ENCODE measurements at places on chromosomes 6 and 20.

GRCh38 chr20:5212907-5213487 is 86.2 kb downstream of the CDS2 start:
- DNase-seq, result no peak

GRCh38 chr6:3455569-3456394 is 1.1 kb downstream of the SLC22A23 start:
- DNase-seq, result no peak

GRCh38 chr6:45163952-45164766 is 164.0 kb upstream of the RUNX2 start:
- DNase-seq, result peak; percentile 83

GRCh38 chr20:38805502-38805957 is at the start of gene PPP1R16B:
Gene PPP1R16B, plus strand, starts transcription at chr20:38805697. Its CDS starts 30,229 bp downstream, at chr20:38835926.
- no peak for DNase-seq

DNA sequence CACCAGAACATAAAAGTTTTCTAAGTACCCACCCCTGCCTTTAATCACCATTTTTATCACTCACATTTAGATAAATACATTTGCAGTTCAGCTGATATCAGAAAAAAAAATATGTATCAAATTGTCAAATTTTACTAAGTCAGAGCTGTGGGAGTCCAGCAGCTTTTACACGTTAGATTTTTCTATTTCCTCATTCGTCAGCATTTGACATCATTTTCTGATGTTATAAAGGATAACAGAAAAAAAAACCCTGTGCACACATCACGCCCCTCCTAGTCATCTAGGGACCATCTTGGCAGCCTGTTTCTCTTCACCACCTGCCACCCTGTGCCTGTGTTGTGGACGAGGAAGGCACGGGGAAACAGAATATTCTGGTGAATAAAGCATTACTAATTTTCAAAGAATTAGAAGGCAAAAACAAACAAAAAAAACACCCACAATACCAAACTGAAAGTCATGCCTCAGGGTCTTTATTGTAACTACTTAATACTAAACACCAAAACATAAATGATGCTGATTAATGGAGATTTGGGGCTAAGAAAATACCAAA is 12.4 kb downstream of the B4GALT5 start:
- no peak for DNase-seq

DNA sequence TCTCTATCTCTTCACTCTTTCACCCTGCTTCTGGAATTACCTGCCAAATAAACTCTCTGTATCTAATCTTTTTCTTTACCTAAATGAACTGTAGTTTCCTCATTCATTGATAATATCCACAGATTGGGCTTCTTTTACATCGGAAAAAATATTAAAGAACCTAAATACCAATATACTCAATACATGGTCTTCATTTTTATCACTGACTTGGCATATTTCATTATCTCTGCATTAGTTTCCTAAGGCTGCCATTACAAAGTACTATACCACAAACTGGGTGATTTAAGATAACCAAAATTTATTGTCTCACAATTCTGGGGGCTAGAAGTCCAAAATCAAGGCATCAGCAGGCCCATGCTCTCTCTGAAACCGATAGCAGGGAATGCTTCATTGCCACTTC is 411.9 kb upstream of the SPTLC3 start:
- no peak for DNase-seq

- no peak for DNase-seq
These were observed 173.0 kb downstream of the AIG1 start for GRCh38 chr6:143233554-143234285.

GRCh38 chr6:37171201-37171969 is 1.4 kb downstream of the PIM1 start:
- DNase-seq, result peak; percentile 16

DNA sequence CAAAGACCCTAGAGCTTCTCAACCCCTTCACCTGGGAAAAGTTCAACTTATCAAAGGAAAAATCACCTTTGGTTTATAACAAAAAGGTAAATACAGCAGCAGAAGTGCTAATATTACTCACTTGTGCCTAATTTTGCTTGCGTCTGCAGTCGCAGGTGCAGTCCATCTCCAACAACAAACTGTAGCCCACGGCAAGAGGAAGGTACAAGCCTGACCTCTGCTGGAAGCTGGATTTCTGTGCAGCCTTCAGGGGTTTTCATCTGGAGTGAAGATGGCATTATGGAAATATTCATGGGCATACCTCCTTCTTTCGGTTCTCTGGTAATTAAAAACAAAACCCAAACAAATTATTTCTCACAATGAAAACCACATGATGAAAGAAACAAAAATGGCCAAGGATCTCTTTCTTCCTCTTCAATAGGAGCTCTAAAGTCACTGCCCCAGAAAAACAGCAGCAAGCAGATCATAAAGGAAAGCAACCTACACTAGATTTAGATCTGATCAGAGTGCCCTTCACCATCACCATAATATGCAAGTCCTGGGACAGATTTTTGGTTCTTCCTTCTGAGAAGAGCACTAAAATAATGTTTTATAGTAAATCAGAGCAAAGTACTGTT is 7.8 kb downstream of the UBE3D start:
- DNase-seq, result no peak

DNA sequence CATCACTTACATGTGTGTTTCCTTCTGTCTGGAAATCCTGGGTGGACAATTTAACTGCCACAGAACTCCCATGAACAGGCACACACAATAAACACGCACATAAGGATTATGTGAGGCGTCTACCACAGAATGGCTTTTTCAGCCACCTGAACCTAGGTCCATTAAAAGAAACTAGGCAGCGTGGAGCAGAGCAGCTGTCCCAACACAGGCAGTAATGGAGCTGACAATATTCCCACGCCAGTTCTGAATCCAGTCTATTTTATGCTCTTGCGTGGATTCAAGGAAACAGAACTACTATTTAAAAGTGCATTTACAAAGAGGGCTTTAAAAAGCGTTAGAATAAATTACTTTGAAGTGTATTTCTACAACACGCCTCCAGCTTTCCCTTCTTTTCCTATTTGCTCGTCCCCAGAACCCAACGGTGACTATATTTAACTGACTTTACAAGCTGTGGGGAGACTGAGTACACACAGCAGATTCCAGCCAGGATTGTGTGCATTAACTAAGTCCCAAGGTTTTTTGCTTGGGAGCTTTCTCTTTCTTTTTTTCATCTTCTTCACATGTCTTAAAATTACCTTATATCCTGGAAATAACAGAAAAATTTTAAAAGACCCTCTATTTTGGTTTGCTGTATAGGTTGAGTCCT is 95.9 kb downstream of the GMDS start:
- DNase-seq, result no peak

DNA sequence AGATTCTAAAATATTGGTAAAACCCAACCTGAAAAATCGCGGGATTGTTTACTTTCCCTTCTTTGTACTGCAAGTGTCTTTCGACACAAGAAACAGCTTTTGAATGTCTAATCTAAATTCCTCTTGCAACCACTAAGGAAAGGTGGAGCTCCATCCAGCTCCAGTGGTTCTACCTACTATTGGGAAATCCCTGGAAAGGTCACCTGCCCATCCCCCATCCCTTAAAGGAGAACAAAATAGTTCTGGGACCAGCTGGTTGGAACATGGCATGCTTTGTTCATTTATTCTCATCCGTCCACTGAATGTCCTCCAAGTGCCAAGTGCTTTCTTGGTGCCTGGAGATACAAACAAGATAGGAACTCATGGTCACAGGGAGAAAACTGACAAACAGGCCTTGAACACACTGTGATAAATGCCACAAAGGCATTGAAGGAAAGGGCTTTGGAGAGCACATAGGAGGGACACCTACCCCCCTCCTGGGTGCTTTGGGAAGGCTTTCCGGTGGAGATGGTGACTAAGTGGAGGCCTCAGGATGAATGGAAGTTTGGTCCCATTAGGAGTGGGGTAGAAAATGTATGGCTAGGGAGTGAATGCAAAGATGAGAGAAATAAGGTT is 2.3 kb upstream of the CITED2 start:
- peak; percentile 43 for DNase-seq

DNA sequence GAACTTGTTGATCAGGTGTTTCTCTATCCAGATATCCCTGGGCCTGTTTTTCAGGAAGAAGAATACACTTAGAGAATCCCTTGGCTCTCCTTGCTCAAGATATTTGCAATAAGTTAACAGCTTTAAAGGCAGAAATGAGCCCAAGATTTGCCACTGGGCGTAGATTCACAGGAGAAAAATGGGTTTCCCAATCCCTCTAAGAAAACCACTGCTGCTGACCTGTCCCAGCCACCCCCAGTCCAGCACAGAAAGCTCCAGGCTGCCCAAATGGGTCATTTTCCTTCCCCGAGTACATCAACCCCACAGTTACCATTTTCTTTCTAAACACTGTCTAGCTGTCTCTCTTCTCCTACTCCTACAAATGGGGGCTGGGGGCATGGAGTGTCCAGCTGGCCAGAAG is 67.3 kb downstream of the ANKRD60 start:
- no peak for DNase-seq

DNA sequence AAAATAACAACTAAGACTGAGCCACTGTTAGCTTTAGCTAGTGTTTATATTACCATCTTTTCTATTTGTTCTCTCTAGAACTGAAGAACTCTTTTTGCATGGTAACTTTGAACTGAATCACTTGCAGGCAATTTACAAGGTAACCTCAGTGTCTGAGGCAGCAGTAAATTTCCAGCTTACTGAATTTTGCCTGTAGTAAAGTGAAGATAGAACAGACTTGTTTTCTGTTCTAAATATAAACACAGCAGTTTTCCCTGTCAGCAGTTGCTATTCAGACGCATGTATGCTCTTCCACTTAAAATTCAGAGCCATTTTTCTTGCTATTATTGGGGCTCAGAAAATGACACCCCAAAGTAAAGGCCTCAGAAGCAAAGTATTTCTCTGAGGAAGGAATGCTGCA is 974.0 kb upstream of the GJE1 start:
- no peak for DNase-seq

DNA sequence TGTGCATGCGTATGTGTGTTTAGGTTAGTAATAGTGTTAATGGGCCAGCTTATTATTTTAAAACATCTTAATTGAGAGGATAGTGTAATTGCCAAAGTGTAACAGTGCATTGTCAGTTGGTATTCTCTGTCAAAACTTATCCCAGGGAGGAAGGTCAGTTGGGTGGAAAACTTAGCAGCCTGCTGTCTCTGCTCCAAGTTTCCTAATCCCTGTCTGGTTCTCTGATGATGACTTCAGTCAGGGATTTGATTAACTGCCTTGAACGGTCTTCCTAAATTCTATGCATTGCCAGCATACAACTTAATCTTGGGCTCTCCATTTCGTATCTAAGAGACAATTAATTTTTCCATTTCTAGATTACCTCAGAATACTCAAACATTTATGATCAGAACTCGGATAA is 51.1 kb downstream of the L3MBTL3 start:
- no peak for DNase-seq

GRCh38 chr6:71588490-71588889 is 297.9 kb upstream of the RIMS1 start:
- no peak for DNase-seq

DNA sequence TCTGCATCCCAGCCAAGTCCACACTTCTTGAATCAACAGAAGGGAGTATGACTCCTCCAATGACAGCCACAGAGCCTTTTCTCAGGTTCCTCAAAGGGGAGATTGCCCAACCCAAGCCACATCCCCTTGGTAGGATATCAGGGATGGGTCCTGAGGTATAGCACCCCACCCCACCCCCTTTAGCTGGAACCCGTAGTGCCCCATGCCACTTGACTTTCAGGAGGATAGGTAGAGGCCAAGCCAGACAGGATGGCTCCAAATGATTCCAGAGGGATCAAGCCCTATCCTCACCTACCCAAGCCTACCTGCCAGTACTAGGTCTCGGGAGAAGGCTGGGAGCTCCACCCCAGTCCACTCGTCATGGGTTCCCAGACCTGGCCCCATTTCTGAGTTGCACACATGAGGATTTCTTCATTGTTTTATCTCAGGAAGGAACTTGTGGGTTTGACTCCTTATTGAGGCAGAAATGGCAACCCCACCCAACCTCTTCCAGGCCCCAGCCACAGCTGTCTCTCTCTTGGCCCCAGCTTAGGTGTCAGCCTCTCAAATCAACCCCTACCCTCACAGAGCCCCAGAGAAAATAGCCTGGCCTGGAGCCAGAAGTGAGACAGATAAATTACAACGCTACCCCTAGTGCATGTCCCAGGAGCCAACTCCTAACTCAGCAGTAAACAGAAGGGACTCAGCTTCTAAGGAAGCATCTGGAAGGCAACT is 3.6 kb downstream of the CCND3 start:
- DNase-seq, result no peak

- DNase-seq, result no peak
These were observed 19.2 kb downstream of the HLA-DRB1 start for GRCh38 chr6:32570363-32570905.

- peak; percentile 45 for DNase-seq
These were observed 8.8 kb upstream of the PERP start for GRCh38 chr6:138115877-138116660.

GRCh38 chr6:158059108-158059507 is 77.4 kb downstream of the SYNJ2 start:
- DNase-seq, result no peak

GRCh38 chr20:35510951-35511735 is 18.3 kb downstream of the C20orf173 start:
- no peak for DNase-seq

DNA sequence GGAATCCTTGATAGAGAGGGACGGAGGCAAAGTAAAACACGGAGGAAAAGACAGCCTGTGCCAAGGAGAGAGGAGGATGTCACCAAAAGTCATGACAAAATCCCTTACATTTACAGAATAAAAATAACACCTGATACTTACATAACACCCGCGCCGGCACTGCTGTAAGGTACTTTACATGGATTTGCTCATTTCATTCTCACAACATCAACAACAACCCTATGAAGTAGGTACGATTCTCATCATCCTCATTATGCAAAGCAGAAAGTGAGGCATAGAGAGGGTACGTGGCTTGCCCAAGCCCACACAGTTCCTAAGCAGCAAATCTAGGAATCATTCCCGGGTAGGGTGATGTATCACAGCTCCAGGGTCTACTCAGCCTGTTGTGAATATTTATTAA is 67.6 kb upstream of the NFATC2 start:
- no peak for DNase-seq

- DNase-seq, result no peak
These were observed 12.2 kb downstream of the SF3B5 start for GRCh38 chr6:144083172-144083571.

GRCh38 chr6:169173532-169174268 is 79.9 kb downstream of the THBS2 start:
- DNase-seq, result peak; percentile 86

DNA sequence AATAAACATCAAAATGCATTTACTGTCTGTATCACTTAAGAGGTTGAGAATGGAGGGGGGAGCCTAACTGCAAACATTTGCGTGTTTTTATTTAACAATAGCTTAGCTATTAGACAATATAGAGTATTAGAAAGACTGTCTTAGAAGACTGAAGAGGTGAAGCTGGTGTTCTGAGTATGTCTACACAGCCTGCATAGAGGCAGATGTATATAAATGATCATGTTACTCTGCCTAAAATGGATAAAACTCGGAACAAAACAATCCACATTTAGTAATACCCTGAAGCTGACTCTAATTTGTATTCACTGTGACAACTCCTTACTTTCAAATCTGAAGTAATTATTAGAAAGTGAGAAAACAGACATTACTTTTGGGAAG is 181.9 kb downstream of the GMPR start:
- no peak for DNase-seq

- no peak for DNase-seq
These were observed 38.6 kb downstream of the ASXL1 start for GRCh38 chr20:32396646-32397160.

GRCh38 chr20:19779634-19780033 is 21.6 kb downstream of the RIN2 start:
- DNase-seq, result no peak

GRCh38 chr20:60250251-60250650 is 292.0 kb downstream of the CDH26 start:
- no peak for DNase-seq

- DNase-seq, result no peak
These were observed 24.4 kb downstream of the MYLIP start for GRCh38 chr6:16153211-16153820.

- DNase-seq, result no peak
These were observed 32.5 kb upstream of the MAS1L start for GRCh38 chr6:29520232-29520631.
